Cerebellum (tissue), 4 donors: ENCODE measurements at places on chromosomes 12 and 14.

GRCh38 chr12:93785249-93786010 lies 108.3 kb downstream of the CRADD start:
- no peak for DNase-seq

DNA sequence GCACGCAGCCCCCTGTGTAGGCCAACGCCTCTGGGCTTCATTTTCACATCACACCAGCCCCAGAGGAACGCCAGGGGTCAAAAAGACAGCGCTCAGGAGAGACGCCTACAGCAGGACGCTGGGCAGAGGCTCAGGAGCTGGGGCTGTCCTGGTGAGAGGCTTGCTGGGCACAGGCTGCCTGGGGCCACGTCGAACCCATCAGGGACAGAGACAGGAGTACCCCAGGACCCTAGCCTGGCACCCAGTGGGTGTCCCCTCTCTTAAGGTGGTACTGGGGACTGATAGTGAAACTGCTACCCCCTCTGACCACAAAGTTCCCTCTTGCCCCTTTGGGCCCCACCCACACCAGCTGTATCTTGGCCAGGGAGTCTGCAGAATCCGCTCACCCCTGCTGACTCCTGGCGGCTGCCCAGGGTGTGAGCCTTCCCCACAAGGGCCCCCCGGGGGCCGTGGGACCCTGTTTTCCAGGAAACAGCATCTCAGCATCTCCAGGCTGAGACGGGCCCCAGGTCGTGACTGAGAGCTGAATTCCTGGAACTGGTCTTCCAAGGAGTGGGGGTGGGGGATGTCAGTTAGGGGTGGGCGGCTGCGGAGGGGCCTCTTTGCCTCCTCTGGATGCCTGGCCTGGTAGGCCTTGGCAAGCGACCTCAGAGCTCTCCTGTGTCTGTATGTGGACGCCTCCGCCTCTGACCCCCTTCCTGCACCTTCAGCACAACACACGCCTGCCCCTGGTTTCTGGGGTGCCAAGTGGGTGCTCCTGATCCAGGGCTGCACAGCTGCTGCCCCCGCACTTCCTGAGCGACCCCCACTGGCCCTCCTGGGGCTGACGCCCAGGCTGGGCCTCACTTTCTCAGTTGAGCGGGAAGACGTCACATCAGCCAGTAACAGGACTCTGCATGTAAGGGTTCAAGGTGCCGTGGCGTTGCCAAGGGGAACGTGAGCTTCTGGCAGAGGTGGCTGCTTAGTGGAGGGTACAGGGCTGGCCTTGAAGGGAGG lies 321.9 kb upstream of the RTL1 start:
- DNase-seq = no peak

- DNase-seq = no peak
These were observed 2.5 kb downstream of the PGF start for GRCh38 chr14:74952697-74953484.

GRCh38 chr12:125377093-125377492 lies 311.9 kb downstream of the AACS start:
- no peak for DNase-seq

DNA sequence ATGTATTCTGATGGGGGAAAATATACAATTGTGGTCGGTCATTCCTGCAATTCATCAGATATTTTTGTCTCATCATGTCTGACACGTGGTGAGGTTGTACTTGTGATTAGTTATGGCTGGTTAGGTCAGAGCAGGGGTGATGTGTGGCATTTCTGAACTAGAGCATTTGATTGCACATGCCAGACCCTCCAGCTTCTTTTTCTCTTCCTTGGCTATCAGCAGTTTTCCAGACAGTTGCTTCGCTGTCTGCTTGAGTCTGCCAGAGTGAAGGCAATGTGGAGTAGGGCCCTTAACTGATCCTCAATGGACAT lies 25.9 kb downstream of the TMEM117 start:
- DNase-seq = no peak
